GF-D8 (cell line): ENCODE measurements at places on chromosomes 7 and 10.

- DNase-seq: no peak
Observed at GRCh38 chr10:99615426-99615825, 4.8 kb downstream of the SLC25A28 start.

GRCh38 chr7:105849122-105849855, 27.1 kb downstream of the ATXN7L1 start:
- no peak for DNase-seq

DNA sequence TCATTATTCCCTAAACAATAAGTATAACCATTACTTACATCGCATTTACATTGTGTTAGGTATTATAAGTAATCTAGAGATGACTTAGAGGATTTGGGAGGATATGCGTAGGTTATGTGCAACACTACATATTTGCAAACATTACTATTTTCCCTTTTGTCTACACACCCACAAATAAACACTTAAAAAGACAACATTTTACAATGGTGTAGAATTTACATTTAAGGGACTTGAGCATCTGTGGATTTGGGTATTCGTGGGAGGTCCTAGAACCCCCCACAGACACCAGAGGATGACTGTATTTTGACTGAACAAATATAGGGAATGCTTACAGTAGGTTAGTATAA, 220.2 kb upstream of the MYO3A start:
- DNase-seq: no peak

GRCh38 chr10:58802047-58802446, 289.4 kb downstream of the BICC1 start:
- DNase-seq: no peak

DNA sequence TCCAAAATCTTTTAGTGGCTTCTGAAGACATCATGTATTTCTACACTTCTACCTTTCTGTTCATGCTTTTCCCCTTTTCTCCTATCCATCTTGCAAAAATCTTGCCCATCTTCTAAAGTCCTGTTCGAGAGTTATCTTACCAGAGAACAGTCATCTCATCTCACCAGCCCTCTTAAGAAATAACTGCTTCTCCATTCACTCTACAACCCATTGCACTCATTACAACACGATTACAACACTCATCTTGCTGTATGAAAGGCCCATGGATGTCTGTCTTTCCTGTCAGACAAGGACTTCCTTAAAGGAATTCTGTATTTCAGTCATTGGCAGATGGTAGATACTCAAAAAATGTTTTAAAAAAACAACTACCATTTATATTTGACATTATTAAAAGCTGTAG, 30.8 kb downstream of the ZNF438 start:
- DNase-seq: peak; percentile 92

- DNase-seq: no peak
Observed at GRCh38 chr10:13483073-13483472, 45.7 kb downstream of the BEND7 start.

DNA sequence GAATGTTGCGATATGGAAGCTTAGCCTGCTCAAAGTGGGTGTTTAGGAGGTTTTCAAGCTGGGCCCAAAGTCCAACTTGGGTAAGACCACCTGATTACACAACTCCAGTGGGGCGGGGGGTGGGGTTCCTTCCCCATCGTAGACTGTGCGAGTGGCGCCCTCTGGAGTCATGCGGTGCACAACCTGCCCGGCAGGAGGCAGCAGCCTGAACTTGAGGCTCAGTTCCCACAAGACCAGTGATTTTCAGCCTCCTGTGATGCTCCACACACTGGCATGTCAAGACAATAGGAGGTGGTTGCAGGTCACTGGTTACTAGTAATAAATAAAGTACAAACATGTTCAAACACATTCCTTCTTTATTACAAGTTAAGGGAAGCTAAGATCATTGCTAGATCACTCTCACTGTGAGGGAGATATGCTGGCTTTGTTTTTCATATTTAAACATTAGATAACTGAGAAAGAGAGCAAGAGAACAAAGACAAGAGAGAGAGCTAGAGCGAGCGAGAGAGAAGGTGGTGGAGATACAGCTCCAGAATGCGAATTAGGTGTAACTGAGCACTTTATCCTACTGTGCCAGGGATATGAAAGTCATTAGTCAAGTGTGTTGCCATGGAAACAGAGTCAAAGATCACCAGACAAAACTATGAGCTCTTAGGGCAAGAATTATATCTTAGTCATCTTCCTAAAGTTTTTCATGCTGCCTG, 97.4 kb upstream of the BMPER start:
- DNase-seq: no peak

- no peak for DNase-seq
Observed at GRCh38 chr10:22853906-22854447, 73.9 kb upstream of the ARMC3 start.

DNA sequence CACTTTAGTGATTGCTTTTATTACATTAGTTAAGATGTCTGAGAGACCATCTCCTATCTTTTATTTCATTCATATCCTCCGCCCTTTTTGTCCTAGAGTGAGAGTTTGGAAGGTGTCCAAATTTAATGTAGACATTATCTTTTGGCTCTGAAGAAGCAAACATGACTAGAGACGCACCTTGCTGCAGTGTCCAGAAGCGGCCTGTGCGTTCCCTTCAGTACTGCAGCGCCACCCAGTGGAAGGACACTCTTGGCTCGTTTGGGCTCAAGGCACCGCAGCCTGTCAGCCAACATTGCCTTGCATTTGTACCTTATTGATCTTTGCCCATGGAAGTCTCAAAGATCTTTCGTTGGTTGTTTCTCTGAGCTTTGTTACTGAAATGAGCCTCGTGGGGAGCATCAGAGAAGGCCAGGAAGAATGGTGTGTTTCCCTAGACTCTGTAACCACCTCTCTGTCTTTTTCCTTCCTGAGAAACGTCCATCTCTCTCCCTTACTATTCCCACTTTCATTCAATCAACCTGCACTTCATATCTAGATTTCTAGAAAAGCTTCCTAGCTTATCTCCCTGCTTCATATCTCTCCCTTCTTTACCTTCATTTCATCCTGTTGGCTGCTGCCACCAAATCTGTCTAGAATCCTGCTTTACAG, 10.4 kb upstream of the CLCN1 start:
- peak; percentile 5 for DNase-seq

- no peak for DNase-seq
Observed at GRCh38 chr10:65496541-65496940, 1429.3 kb upstream of the LRRTM3 start.

- no peak for DNase-seq
Observed at GRCh38 chr10:131804551-131805295, 96.1 kb upstream of the PPP2R2D start.

DNA sequence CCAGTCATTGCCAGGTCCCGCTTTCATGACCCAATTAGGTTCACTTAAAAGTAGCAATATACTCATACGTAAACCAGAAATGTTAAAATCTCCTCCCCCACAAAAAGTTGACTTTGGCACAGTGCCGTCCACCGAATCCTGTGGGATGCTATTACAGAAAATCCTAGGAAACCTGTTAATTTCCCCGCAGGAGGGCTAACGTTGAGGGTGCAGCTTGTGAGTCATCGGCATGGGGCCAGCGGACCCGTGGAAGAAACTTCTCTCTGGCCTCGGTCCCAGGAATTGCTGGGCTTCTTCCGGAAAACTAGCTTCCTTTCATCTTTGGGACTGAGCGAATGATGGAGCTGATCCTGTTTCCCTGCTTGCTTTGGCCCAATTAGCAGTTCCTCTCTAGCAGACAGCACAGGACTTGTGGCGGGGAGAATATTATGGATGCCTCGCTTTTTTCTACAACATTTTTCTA, 13.5 kb downstream of the CRYGN start:
- no peak for DNase-seq

- peak; percentile 81 for DNase-seq
Observed at GRCh38 chr7:140674899-140675701, 2.4 kb downstream of the ADCK2 start.

DNA sequence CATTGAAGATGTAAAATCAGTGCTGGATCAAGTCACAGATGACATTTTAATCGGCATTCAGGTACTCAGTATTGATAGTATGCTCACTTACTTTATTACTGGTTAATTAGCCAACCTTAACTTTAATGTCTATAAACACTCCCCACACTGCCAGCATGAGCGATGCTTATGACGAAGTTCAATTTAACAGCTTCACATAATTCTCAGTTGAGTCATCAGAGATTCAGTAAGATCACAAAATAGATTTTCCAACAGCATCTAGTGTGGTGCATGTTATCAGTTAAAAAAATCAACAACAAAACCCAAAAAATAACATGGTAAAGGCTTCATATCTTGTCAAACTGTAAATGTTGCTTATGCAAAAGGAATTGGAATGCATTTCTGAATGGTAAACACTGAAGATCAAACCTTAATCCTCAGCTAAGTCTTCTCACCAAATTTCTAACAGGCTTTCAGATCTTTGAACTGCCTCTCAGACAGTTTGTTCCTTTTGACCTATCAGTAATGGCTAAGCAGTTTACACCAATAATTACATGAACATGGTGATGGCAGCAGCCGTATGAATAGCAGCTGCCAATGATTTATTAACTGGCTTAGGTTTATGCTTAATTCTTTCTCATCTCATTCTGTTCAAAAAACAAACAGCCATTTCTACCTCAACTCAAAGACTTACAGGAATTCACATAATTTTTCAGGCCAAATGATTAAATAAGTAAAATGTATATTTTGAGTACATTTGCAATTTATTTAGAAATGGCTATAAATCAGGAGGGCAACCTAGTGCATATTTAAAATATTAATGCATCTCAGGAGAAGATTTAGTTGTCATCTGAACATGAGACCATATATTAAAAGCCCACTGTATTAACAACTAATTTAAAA, 98.5 kb downstream of the CABCOCO1 start:
- DNase-seq: no peak

- no peak for DNase-seq
Observed at GRCh38 chr7:139471740-139472353, 11.6 kb downstream of the KLRG2 start.

DNA sequence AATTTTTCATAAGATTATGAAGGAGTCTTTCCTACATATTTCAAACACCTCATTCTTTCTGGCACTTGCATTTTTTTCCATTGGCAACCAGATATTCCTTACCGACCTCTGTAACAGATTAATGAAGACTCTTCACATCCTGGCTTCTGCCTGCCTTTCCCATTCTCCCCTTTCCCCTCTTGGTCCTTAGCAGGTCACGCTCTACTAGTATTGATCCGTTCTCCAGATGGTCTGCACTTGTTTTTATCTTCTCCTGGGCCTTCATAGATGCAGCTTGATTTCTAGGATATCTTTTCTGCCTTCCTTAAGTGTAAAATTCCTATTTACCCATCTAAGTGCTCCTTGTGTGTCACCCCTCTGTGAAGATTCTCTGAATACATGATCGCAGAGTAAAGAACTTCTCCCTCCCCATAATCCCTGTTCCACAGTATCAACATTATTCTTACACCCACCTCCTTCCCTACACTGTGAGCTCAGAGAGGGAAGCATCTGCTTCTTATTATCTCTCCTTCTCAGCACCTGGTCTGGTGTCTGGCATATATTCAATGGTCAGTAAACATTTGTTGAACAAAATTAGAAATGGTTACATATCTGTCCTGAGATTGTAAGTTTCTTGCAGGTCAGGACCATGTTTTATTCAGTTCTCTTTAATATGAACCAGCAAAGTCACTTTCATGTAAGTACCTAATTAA, 654.2 kb downstream of the REEP3 start:
- no peak for DNase-seq

- DNase-seq: no peak
Observed at GRCh38 chr10:9515922-9516321, 1461.4 kb downstream of the GATA3 start.

DNA sequence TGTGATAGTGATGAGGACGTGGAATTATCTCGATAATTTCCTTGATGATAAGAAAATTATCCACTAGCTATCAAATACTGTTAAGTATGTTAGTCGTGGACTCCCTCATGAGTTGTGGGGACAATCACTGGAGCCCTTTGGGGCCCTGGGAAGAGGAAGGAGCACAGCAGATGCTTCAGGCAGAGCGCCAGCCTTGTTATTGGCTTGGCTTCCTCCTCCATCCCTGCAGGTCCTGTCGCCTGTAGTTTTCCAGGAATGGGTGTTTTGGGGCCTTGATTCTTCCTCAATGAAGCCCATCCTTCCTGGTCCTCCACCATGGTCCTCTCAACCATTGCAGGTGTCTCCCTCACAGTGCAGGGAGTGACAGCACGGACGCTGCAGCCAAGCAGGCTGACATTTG, 32.5 kb upstream of the ZNF32 start:
- no peak for DNase-seq

GRCh38 chr7:69615685-69616084, 17.4 kb downstream of the AUTS2 start:
- no peak for DNase-seq

GRCh38 chr10:21870849-21871248, 132.7 kb downstream of the DNAJC1 start:
- DNase-seq: no peak

- no peak for DNase-seq
Observed at GRCh38 chr7:11747715-11748485, 84.1 kb downstream of the THSD7A start.

- no peak for DNase-seq
Observed at GRCh38 chr7:47806701-47807103, 141.6 kb downstream of the PKD1L1 start.

GRCh38 chr10:114506871-114507385, 102.6 kb upstream of the AFAP1L2 start:
- no peak for DNase-seq

DNA sequence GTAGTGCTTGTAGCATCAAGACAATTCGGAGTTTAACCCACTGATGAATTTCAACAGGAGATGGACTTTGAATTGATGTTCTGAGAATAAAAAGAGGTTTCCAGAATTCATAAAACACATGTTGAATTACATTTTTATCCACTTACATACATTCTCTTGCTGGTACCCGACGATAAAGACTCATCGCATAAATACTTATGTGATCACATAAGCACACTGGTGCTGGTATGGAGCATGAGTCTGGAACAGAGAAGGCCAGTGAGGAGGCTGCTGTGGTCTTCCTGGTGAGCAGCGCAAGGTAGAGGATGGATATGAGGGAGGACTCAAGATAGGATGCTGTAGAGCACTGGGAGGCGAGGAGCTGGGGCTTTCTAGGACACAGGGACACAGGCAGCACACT, 109.0 kb downstream of the RNF216 start:
- no peak for DNase-seq

- DNase-seq: no peak
Observed at GRCh38 chr7:16223963-16224707, 197.2 kb downstream of the CRPPA start.

GRCh38 chr10:73886085-73886529, 11.8 kb upstream of the CAMK2G start:
- peak; percentile 21 for DNase-seq

DNA sequence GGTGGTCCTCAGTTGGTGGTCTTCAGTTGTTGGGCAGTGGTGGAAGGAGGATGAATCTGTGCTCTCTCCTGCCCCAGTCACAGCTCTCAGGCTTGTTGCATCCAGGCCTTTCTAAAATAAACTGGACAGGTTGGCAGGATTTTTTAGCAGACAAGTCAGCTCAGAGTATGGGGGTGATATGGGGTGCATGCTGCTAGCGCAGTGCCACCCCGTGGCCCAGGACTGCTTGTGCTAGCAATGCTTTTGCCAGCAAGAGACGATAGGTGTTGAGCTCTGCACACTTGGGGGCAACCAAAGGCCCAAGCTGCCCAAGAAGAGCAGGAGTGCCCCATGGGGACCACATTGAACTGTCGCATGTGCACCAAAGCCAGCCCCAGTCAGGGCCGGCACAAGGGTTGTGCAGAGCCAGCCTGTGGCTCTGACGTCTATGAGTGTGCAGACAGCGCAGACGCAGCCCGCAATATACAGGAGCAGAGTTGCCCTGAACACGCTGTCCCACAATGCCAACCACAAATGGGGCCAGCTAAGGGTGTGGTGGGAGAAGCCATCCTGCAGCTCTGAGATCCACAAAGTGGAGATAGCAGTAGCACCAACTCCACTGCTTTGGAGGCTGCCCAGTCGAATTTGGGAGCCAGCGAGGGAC, 49.8 kb upstream of the PDSS1 start:
- no peak for DNase-seq
